ENCODE measurements at places on chromosomes 7 and 10.

DNA sequence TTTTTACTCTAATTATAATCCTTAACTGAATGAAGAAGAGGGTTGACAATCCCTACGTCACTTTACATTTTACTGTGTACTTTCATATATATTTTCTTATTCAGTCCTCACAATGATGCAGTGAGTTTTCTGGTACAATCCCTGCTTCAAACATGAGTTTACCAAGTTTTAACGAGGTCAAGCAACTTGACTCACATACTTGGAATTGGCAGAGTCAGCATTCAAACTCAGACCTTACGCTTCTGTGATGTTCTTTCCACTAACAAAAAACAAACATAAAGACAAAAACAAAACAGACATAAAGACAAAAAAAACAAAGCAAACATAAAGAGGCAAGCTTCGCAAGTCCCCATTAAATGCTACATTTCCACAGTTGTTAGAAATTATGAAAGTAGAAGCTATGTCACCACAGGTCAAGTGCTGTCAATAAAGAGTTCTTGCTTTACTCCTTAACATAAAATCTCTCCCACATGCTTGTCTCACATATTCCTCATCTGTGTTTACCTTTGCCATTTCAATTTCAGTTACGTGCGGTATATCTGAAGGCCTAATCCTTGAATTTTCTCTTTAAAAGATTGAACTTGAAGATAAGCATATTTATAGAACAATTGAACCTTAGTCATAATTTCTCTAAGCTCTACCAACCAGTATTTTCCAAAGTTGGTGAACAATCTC is 217.3 kb downstream of the CELF2 start:
- DNase-seq: no peak

DNA sequence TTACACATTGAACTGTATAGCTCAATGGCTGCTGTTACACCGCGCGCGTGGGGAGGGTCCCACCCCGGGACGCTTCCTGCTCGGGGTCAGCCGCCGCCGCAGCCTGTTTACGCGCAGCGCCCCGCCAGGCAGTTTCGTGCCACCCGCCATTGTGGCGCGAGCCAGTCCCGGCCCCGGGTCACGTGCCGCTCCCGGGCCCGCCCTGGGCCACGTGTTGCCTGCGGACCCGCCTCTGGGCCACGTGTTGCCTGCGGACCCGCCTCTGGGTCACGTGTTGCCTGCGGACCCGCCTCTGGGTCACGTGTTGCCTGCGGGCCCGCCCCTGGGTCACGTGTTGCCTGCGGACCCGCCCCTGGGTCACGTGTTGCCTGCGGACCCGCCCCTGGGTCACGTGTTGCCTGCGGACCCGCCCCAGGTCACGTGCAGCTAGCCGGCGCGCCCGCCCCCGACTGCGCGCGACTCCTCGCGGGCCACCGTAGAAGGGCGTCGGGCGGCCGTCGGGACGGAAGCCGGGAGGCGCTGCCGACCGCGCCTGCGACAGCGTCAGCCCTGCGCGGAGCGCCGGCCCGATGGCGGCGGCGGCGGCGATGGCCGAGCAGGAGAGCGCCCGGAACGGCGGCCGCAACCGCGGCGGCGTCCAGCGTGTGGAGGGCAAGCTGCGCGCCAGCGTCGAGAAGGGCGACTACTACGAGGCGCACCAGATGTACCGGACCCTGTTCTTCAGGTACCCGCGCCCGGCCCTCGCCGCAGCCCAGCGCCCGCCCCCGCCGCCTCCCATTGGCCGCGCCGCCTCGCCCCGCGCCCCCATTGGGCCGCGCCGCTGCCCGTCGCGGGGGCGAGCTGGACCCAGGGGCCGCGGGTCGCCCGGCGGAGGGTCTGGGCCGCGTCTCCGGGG is at the start of gene GET4:
TSS of gene GET4 (plus strand) at position 478 of the 895 bp plus-strand sequence. CDS start at position 570, 92 bp downstream.
- DNase-seq: peak; percentile 58

DNA sequence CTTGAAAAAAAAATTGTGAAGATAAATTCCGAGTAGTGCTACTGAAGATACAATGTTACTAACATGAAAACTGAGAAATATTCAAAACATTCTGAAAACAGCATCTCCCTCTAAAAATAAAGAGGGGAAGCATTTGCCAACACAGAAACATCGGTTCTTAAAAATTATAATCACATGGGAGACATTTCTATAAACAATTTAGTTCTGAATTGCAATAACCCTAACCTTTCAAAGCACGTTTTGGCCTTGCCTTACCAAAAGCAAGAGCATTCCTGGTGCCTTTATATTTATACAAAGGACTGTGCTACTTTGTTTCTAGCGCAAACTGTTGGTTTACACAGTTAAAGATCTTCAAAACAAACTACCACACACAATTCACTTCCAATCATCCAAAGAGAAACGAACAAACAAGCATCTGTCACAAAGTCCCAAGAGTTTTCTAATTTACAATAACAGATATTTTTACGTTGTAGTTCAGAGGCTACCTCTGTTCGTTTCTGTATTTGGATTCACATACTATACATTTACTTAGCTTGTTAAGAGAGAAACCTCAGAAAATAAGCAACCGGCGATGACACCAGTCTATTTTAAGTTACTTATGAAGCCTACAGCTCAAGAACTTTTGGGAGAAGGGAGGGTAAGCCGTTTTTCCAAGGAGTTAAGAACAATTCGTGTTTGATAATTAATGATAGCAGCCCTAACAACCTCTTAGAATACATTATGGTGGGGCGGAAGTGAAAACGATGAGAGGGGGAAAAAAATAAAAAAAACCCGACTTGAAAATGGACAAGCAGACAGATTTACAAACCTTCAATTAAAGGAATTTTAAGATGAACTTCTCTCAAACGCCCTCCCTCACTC is 1.3 kb downstream of the ABI1 start:
- DNase-seq: no peak

DNA sequence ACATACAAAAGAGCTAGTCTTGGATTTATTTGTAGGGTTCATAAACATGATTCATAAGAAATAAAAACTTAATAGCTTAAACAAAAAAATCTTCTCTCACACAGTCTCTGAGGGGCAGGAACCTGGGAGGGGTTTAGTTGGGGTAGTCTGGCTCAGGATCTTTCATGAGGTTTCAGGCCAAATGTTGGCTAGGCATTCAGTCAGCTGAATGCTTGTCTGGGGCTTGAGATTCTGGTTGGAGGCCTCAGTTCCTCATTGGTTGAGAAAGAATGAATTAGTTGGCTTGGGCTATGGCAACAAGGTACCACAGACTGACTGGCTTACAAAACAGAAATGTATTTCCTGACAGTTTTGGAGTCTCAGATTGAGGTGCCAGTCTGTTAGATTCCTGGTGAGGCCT is 74.3 kb downstream of the ANKRD7 start:
- DNase-seq: no peak

- DNase-seq: no peak
These were observed 122.7 kb upstream of the PDSS1 start for GRCh38 chr10:26574783-26575182.

GRCh38 chr7:87853237-87853864 is 22.8 kb downstream of the SLC25A40 start:
- DNase-seq: no peak

DNA sequence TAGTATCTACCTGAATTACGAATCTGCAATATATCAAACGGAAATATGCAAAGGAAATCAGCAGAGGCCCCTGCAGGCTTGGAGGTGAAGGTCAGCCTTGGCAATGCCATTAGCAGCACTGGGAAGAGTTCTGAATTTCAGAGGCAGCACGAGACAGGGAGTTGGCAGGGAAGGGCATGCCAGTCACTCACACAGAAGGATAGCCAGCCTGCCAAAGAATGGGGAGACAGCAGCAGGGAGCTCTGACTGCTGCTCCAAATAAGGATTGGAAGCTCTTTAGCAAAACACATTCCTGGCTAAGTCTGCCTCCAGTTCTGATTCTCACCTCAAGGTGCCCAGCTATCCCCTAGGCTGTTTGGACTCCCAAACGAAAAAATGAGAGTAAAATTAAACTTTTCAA is 188.0 kb downstream of the PDE1C start:
- DNase-seq: no peak

Measured in Panc1 (cell line).